Fibroblast of pulmonary artery (primary cell): ENCODE measurements at places on chromosomes 11 and 22.

- peak; percentile 64 for DNase-seq
Observed at GRCh38 chr22:38796262-38796957, 2.5 kb upstream of the DNAL4 start.

- DNase-seq = no peak
Observed at GRCh38 chr22:37416389-37416788, 10.9 kb downstream of the ELFN2 start.

DNA sequence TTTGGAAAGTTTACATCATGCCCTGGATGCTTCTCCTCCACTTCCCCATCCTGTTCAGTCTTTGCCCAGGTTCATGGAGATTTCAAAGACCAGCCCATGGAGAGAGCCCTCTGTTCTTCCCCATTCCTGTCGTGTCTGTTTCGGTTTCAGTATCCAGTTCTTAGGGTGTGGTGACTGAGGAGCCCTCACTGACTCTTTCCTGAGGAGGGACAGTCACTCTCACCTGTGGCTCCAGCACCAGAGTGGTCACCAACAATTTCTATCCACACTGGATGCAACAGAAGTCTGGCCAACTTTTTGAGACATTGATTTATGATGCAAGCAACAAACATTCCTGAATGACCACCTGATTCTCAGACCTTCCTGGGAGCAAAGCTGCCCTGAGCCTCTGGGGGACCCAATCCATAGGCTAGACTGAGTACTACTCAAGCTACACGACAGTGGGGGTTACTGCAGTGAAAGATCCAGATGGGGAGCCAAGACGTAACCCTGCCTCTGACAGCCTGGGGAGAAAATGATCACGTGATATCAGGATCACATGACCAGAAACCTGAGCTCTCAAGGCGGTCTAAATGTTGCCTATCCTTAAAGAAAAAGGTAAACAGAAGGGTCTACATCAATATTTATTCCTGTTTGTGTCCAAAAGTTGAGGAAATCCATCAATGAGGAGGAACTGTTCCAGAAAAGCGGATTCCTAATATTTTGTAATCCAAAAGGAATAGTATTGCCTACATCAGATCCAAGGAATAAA lies 76.2 kb upstream of the VPREB1 start:
- DNase-seq = peak; percentile 66

DNA sequence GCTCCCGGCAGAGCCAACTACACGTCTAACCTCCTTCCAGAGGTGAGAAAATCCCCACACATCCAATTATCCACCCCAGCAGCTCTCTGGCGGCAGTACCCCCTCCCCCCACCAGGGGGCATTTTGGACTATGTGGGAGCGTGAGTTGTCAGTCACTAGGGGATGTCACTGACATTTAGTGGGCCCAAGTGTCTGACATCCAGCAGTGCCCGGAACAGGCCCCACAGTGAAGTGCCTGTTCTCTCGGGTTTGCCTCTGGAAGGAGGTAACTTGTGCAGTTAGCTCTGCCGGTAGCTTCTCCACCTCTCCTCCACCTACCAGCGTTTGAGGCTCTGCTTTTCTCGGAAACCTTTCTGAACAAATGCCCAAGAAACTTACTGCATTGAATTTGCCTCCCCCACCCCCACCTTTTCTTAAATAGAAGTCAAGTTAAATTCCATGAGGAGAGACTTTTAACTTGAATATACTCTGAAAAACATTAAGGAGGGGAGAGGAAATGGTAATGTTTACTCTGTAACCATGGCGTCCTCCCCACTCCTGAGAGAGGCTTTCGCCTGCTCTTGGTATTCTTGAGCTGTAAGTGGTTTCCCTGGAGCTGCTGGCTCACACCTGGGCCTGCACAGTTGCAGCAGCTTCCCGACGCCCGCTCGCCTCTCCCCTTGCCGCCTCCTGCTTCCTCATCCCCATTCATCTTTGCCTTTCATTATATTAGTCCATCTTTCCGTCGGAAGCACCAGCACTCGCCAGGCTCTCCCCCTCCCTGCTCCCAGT lies 112.8 kb downstream of the WNT7B start:
- DNase-seq = peak; percentile 56

DNA sequence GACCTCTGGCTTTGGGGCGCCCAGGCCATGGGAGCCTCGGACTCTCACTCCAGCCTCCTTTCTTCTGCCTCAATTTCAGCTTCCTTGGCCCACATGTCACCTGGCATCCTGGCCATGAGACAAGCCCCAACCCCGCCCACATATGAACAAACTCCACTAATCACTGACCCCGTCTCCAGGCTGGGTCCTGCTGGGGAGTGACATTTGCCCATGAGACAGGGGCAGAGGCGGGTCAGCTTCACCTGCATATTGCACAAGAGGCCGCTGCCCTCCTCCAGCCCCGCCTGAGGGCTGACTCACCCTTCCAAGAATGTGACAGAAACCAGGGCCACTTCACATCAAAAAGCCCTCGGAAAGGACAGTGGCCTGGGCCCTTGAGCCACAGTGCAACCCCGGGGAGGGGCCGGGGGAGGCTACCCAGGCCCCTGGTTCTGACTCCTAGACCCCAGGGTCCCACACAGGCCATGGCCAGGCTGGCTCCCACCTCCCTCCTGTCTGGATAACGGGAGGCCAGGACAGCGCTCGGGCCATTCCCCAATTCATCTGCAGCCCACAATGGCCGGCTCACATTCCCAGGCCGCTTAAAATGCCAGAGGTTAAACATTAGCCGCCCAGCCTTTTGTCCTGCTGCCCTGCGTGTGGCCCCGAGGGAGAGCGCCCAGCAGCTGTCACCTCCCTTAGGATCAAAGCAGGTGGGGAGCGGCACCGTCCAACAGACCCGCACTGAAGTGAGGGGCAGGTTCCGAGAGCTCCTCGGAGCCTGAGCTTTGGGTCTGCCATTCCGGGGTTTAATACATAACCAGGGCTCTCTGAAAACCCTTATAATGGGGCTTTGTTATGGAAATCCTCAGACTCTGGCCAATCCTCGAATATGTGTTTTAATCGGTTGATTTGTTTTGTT lies 42.3 kb downstream of the TRMU start:
- no peak for DNase-seq

- no peak for DNase-seq
Observed at GRCh38 chr11:29612423-29612822, 404.4 kb downstream of the KCNA4 start.

GRCh38 chr22:36052505-36052941 lies 23.9 kb upstream of the RBFOX2 start:
- peak; percentile 38 for DNase-seq

DNA sequence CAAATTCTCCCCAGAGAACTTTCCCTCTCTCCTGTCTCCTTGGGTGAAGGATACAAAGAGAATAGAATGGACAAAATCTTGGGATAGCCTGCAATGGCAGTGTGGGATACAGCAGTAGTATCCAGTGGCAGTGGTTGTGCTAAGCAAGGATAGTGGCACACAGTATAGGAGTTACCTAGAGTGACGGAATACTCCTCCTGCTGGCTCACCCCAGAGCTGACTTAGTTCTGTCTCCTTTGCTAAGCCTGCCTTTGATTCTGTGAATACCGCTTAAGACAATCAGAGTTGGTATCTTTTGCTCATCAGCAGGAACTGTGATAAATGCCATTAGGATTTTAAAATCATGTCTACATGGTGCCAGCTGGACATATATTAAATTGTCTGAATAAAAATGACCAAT lies 404.3 kb downstream of the JRKL start:
- DNase-seq = no peak

- no peak for DNase-seq
Observed at GRCh38 chr22:19986011-19986409, 30.6 kb downstream of the ARVCF start.

GRCh38 chr22:48834404-48834803 lies 993.3 kb downstream of the BRD1 start:
- no peak for DNase-seq

DNA sequence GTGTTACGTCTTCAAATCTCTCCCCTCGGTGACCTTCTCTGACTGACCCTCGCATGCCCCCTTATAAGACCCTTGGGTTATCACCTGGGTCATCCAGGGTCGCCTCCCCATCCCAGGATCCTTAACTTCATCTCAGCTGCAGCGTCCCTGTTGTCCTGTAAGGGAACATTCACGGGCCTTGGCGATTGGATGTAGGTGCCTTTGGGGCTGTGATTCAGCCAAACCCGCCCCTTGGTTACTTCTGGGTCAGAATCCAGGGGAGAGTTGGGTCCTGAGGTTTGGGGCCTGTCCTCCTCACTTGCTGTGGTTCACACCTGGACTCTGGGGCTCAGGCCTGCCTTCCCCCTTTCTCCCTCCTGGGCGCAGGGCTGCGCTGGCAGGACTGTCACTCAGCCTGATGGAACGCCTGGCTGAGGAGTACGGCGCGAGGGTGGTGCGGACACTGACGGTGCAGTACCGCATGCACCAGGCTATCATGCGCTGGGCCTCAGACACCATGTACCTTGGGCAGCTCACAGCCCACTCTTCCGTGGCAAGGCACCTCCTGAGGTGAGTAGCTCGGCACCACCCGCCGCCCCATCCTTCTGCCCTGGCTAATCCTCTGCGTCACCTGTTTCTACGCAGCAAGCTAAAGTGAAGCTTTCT lies 29.4 kb downstream of the IGHMBP2 start:
- DNase-seq = no peak

- no peak for DNase-seq
Observed at GRCh38 chr11:30312243-30312642, 10.7 kb upstream of the ARL14EP start.

DNA sequence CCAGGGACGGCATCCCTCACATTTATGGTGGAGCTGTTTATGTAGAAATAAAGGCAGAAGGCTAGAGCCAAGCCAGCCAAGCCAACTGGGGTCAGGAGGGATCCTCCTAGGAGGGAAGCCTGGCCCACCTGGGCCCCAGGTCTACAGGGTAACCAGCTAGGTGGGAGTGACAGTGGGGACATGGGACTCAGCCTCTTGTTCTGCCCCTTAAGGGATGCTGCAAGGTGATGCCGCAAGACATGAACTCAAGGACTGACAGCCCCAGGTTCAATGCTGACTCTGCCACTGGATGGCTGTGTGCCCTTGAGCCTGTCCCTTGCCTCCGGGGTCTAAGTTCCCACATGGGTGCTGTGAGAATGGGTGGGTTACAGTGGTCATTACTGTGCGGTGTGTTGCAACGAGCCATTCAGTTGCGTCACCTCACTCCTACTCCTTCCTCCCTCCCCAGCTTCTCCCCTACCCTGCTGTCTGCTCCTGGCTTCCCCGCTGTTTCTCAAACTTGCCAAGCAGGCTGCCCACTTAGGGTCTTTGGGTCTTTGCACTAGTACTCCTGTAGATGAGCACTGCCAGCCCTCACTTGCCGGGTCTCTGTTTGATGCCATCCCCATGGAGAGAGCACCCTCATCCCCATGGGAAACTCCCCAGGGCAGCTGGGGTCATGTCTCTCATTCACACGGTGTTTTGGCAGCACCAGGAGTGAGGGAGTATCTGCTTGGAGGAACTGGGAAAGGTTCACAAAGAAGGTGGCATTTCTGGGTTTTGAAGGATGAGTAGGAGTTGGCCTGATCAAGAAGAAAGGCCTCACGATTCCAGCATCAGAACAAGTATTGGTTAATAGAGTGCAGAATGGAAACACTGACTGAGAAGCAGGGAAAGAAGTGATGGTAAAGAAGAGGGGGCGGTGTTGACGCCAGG lies 43.0 kb upstream of the RTL6 start:
- peak; percentile 42 for DNase-seq

DNA sequence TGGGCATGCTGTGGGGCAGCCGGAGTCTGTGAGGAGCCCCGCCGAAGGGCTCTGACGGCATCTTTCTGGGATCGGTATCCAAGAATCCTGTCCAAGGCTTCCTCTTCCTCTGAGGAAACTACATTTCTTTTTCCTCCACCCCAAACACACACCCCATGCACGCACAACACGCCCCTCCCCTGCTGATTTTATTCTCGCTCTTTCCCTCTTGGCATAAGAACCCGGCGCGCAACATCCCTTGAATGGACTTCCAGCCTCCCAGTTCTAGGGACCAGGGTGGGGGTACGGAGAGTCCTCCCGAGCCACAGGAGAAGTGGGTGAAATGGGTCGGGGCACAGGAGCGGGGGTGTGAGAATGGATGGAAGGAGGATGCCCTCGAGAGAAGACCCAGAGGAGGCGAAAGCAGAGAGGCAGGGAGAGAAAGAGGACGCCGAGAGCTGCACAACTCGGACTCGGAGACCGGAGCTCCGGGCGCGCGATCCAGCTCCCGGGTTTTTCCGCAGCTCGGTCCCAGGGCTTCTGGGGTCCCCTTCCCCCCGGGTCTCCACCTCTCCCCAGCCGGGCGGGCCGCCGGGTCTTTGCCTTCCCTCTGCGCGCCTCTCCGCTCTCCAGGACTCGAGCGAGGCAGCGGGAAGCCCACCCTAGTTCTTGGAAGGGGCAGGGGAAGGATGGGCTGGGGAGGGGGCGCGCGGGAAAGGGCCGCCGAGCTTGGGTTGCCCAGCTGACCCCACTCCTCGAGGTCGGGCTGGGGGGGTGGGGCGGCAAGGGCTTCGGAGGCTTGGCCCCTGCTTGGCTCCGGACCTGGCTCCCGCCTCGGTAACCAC lies 1.5 kb upstream of the LARGE1 start:
- DNase-seq = peak; percentile 57

DNA sequence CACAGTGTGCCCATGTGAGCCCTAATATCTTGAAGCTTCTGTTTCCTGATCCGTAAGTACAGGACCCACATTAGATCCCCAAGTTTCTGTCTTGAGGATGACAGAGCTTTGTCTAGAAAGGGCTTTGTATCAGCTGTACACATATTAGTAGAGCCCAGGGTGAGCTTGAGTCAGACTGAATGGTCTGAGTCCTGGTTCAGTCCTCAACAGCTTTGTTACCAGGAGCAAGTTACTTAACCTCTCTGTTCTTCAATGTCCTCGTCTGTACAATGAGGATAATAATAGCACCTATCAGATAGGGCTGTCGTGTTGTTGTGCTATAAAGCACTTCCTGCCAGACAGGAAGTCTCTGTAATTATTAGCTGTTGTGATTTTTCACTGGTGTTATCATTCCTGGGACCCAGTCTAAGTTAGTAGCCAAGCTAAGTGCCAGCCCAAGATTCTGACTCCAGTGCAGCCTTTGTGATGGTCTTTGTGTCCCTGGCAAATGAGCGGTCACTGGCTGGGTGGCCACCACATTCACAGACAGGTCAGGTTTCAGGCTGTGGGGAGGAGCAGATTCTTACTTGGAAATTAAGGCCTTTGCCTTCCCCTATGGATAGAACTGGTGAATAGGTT lies 6.8 kb downstream of the TOM1 start:
- peak; percentile 14 for DNase-seq
